ENCODE measurements at places on chromosomes 6 and 20. TPM values are rescaled to one million over a fixed set of nuclear protein-coding genes. Genes with fewer than 3 reads are reported as not detected.

SNX9 gene
- 42.5 TPM for total RNA-seq

LRP11 gene
- 27.8 TPM for total RNA-seq

DNA sequence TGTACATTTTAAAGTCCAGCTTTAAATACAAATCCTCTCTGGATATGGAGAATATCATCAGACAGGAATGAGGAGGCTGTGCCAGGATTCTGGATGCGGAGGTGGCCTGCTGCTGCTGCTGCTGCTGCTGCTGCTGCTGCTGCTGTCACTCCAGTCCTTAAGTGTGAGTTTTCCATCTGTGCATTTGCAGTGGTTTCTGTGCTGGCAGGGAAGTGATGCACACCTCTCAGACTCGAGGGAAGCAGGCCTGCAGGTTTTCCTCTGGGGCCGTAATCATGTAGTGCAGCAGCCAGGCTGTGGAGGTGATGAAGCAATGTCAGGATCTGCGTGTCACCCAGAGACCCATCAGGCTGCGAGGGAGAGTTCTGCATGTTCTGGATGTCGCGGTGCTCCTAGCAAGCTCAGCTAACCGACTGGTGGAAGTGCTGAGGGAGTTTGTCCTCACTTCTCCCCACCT lies 32.0 kb downstream of the CFAP61 start:
- no peak for DNase-seq
- H3K4me3 ChIP-seq: no peak overlapping the region
- peaks cover 11% of the 10 kb centered on the region for H3K27me3 ChIP-seq
- no peaks in the 10 kb centered on the region for H3K4me1 ChIP-seq

DNA sequence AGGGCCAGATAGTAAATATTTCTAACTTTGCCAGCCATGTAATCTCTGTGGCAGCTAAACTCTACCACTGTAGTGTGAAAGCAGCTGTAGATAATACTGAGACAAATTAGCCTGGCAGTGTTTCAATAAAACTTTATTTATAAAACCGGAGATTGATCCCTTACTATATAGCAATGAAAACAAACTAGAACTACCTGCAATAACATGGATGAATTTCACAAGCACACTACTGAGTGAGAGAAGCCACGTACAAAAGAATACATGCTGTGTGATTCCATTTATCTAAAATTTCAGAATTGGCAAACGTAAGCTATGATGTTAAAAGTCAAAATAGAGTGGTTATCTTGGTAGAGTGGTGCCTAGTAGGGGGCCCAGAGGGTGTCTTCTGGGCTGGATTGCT lies 198.7 kb upstream of the SGK1 start:
- DNase-seq: no peak
- H3K27ac ChIP-seq: no peak overlapping the region
- H3K36me3 ChIP-seq: no peaks in the 10 kb centered on the region
- H3K4me3 ChIP-seq: 0 out of 2 replicates have a peak overlapping the region, but pooled peaks have one; percentile 6
- H3K27me3 ChIP-seq: no peaks in the 10 kb centered on the region
- peaks cover 21% of the 10 kb centered on the region for H3K4me1 ChIP-seq

- no peaks in the 10 kb centered on the region for H3K27me3 ChIP-seq
- peaks cover 22% of the 10 kb centered on the region for H3K4me1 ChIP-seq
- peak overlapping the region; percentile 88 for H3K4me3 ChIP-seq
- H3K36me3 ChIP-seq: 0 out of 2 replicates have a peak, but pooled peaks cover 3% of the 10 kb centered on the region
- peak overlapping the region; percentile 98 for H3K27ac ChIP-seq
- no peak for DNase-seq
Measured at GRCh38 chr20:63627751-63628245, 897 bp upstream of the GMEB2 start.

DNA sequence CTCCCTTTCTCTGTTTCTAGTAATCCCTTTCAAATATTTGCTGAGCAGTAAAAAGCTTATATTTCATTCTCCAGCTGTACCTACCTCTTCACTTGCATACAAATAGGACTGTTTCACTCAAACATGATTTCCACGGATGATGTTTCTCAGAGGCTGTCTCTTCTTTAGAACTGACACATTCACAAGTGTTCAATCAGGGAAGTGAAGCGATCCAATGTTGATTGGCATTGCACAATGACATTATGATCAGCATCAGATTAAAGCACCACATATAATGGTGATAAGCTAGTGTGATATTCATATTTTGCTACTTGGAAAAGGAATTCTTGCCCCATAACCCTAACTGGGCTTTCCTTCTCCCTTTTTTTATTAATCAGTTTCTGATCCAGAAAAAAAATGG lies 681.8 kb downstream of the TBC1D32 start:
- DNase-seq: no peak
- no peaks in the 10 kb centered on the region for H3K36me3 ChIP-seq
- H3K27me3 ChIP-seq: no peaks in the 10 kb centered on the region
- H3K4me1 ChIP-seq: no peaks in the 10 kb centered on the region

- no peak overlapping the region for H3K27ac ChIP-seq
- H3K4me3 ChIP-seq: no peak overlapping the region
- DNase-seq: no peak
- H3K4me1 ChIP-seq: no peaks in the 10 kb centered on the region
- H3K27me3 ChIP-seq: no peaks in the 10 kb centered on the region
- H3K36me3 ChIP-seq: peaks cover 41% of the 10 kb centered on the region
Measured at GRCh38 chr6:57097596-57097995, 7.6 kb downstream of the ZNF451 start.

DNA sequence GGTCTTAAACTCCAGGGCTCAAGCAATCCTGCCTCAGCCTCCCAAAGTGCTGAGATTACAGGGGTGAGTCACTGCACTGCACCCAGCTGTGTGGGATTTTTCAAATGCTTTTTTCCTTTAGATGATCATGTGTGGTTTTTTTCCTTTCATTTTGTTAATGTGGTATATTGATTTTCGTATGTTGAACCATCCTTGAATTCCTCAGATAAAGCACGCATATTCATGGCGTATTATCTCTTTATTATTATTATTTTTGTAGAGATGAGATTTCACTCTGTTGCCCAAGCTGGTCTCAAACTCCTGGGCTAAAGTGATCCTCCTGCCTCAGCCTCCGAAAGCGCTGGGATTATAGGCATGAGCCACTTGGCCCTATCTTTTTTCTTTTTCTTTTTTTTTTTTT lies 7.0 kb downstream of the ZGPAT start:
- no peak overlapping the region for H3K4me3 ChIP-seq
- H3K36me3 ChIP-seq: peaks cover 65% of the 10 kb centered on the region
- DNase-seq: no peak
- H3K27me3 ChIP-seq: no peaks in the 10 kb centered on the region
- H3K27ac ChIP-seq: no peak overlapping the region

DNA sequence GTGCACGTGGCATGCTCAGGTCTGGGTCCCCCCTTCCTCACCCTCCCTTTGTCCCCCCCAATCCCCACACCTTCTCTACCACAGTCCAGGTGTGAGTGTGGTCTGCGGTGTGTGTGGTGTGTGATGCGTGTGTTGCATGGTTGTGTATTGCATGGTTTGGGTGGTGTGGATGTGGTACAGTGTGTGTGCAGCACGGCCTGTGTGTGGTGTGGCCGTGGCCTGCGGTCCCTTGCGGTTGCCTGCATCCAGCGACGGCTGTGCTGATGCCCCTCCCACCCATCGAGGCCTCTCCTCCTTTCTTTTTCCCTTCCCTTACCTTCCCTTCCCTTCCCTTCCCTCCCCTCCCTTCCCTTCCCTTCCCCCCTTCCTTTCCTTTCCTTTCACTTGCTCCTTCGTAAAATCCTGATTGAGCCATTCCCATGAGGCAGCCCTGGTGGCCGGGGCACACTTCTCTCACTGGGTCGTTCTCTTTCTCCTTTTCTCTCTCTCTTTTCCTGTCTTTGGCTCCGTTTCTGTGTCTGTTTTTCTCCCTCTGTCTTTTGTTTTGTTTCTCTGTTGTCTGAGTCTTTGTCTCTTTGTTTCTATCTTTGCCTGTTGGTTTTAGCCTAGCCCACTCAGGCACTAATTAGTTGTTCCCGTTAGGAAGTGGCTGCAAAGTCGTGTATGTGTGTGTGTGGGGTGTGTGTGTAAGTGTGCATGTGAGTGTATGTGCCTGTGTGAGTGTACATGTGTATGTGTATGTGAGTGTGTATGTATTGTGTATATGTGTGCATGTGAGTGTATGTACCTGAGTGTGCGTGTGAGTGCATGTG lies 65.7 kb downstream of the SRC start:
- DNase-seq: no peak
- no peak overlapping the region for H3K27ac ChIP-seq
- no peaks in the 10 kb centered on the region for H3K36me3 ChIP-seq
- H3K4me3 ChIP-seq: no peak overlapping the region
- H3K27me3 ChIP-seq: peaks cover 7% of the 10 kb centered on the region
- H3K4me1 ChIP-seq: peaks cover 3% of the 10 kb centered on the region

KHDRBS2 gene
- total RNA-seq: not detected

FNDC11 gene
- total RNA-seq: 5.5 TPM

- no peaks in the 10 kb centered on the region for H3K27me3 ChIP-seq
- H3K27ac ChIP-seq: no peak overlapping the region
- H3K4me3 ChIP-seq: no peak overlapping the region
Measured at GRCh38 chr20:59718071-59718470, 113.7 kb downstream of the PHACTR3 start.

- DNase-seq: no peak
- no peaks in the 10 kb centered on the region for H3K4me1 ChIP-seq
- H3K36me3 ChIP-seq: no peaks in the 10 kb centered on the region
- H3K27me3 ChIP-seq: 0 out of 2 replicates have a peak, but pooled peaks cover 3% of the 10 kb centered on the region
- H3K27ac ChIP-seq: no peak overlapping the region
Measured at GRCh38 chr20:52209154-52209571, 17.6 kb upstream of the ZFP64 start.

GRCh38 chr6:41422161-41422560 lies 86.8 kb downstream of the NCR2 start:
- peaks cover 3% of the 10 kb centered on the region for H3K4me1 ChIP-seq
- H3K36me3 ChIP-seq: no peaks in the 10 kb centered on the region
- no peak for DNase-seq
- H3K27me3 ChIP-seq: peaks cover 14% of the 10 kb centered on the region
- no peak overlapping the region for H3K27ac ChIP-seq

DNA sequence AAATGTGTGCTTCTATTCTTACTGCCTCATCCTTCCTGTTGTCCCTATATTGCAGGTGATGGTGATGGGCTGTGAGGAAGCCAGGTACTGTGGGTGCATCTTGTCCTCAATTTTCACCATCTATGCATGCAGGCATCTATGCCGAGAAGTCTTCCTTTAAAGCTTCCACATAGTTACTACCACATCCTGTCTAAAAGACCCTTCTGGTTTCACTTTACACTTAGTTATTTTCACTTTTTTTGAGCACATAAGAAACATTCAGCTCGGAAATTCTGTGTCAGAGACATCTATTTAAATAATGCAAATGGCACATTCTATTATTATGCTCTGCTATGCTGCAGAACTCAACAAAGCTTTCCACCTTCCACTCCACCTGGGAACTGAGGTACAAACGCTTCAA lies 28.2 kb upstream of the FABP7 start:
- no peaks in the 10 kb centered on the region for H3K36me3 ChIP-seq
- DNase-seq: no peak
- H3K27me3 ChIP-seq: no peaks in the 10 kb centered on the region
- no peak overlapping the region for H3K27ac ChIP-seq

- no peak overlapping the region for H3K27ac ChIP-seq
- no peaks in the 10 kb centered on the region for H3K27me3 ChIP-seq
- no peaks in the 10 kb centered on the region for H3K36me3 ChIP-seq
- DNase-seq: no peak
Measured at GRCh38 chr6:148530394-148530953, 187.8 kb downstream of the SASH1 start.

SLC17A4 gene
- not detected for total RNA-seq

GRCh38 chr20:278181-278580 lies 12.4 kb downstream of the C20orf96 start:
- no peaks in the 10 kb centered on the region for H3K27me3 ChIP-seq
- DNase-seq: no peak
- H3K27ac ChIP-seq: no peak overlapping the region
- H3K36me3 ChIP-seq: 0 out of 2 replicates have a peak, but pooled peaks cover 3% of the 10 kb centered on the region

GRCh38 chr6:112522587-112522986 lies 175.5 kb downstream of the RFPL4B start:
- no peak overlapping the region for H3K4me3 ChIP-seq
- no peaks in the 10 kb centered on the region for H3K36me3 ChIP-seq
- H3K27me3 ChIP-seq: no peaks in the 10 kb centered on the region
- DNase-seq: no peak
- H3K27ac ChIP-seq: no peak overlapping the region

DNA sequence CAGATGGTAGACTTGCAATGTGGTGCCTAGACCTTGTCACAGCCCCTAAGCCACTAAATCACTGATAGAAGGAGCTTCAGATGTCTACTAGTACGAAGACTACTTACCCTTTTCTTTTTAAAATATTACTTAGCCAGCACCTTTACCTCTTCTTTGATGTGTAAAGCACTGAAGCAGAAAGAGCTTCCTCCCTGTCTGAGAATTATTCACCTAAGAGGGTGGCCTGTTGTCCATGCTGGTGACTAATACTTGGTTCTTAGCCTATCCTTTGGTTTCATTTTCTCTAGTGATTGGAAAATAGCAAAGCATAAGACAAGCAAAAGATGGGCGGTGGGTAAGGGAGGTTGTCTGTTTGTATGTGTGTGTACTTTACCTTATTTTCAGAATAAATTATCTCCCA lies 794.6 kb downstream of the TFAP2A start:
- H3K27ac ChIP-seq: no peak overlapping the region
- H3K4me3 ChIP-seq: no peak overlapping the region
- H3K27me3 ChIP-seq: no peaks in the 10 kb centered on the region
- H3K36me3 ChIP-seq: no peaks in the 10 kb centered on the region

GRCh38 chr20:1637755-1638154 lies 17.9 kb upstream of the SIRPB1 start:
- peaks cover 10% of the 10 kb centered on the region for H3K4me1 ChIP-seq
- 0 out of 2 replicates have a peak, but pooled peaks cover 6% of the 10 kb centered on the region for H3K27me3 ChIP-seq
- no peak overlapping the region for H3K4me3 ChIP-seq
- DNase-seq: no peak

NRSN1 gene
- not detected for total RNA-seq
